Right lobe of liver (tissue), 6 donors: ENCODE measurements at places on chromosomes 7 and 10.

DNA sequence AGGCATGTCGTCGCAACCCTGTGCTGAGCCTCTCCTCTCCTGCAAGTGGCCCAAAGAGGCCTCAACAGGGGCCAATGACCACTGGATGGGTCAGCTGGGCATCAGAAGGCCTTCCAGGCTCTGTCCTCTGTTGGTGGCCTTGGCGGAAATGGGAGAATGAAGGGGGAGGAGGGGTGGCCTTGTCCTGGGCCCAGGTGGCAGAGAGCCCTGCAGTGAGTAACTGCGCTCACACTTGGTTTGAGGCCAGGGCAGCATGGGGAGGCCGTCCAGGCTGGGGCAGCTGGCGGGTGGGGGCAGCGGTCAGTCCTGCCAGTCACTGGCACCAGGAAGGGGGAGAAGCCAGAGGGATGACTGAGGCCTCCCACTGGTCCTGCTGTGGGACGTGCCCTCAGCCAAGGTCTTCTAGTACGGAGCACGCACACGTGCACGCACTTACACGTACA lies 59.8 kb downstream of the LHPP start:
- peak; percentile 69 for DNase-seq

GRCh38 chr7:32916006-32916405 lies 24.4 kb upstream of the KBTBD2 start:
- no peak for DNase-seq

DNA sequence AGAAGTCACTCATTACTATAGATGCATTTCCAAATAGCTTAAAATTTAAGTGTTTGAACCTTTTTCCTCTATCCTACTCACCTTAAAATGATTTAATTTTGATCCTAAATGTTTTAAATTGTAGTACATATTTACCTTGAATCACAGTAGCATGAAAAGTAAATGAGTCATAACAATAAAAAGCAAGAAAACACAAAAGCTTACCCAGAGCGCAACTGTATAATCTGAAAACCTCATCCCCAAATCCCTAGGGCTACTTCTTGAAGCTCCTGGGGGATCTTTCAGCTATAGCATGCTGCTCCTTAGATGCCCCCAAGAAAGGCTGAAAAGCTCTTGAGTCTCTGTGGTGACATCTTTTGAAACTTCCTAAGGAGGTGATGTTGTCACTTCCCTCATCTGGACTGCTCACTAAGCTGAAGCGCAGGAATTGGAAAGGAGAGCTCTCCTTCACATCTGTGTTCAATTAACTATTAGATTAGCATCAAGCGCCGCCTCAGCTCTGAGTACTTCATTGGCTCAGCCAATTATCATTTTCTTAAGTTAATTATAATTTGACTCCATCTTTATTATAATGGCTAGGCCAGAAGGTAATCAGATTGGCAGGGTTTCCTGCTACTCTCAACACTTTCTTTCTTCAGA lies 60.2 kb downstream of the SEMA3E start:
- no peak for DNase-seq

DNA sequence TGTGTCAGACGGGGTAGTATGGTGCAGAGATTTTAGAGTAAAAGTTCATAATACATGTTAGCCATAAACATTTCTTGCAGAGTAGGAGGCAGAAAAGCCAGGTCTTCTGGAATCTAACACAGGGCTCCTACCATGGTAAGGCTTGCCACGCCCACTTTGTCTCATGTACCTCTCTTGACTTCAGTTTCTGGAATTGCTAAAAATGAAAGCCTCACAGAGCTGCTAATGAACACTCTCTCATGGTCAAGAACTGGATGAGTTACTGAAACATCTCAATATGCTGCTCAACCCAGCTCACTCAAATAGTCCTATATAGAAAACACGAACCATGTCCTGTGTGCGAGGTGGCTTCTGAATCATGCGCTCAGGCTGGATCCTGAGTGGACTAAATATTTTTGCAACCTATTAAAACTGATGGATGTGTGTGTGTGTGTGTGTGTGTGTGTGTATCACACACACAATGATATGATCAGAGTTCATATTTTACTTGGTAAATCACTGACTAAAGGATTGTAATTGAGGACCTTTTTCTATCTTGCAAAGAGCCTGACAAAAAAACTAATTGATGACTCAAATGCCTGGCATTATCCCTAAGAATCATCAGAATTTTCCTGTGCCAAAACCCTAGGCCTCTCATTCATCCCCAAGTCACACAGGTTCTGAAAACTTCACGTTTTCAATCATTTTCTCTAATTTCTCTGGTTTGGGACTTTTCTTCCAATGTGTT lies 1306.6 kb downstream of the XPNPEP1 start:
- DNase-seq: no peak

GRCh38 chr7:149179241-149179640 lies 16.1 kb upstream of the ZNF282 start:
- DNase-seq: no peak

DNA sequence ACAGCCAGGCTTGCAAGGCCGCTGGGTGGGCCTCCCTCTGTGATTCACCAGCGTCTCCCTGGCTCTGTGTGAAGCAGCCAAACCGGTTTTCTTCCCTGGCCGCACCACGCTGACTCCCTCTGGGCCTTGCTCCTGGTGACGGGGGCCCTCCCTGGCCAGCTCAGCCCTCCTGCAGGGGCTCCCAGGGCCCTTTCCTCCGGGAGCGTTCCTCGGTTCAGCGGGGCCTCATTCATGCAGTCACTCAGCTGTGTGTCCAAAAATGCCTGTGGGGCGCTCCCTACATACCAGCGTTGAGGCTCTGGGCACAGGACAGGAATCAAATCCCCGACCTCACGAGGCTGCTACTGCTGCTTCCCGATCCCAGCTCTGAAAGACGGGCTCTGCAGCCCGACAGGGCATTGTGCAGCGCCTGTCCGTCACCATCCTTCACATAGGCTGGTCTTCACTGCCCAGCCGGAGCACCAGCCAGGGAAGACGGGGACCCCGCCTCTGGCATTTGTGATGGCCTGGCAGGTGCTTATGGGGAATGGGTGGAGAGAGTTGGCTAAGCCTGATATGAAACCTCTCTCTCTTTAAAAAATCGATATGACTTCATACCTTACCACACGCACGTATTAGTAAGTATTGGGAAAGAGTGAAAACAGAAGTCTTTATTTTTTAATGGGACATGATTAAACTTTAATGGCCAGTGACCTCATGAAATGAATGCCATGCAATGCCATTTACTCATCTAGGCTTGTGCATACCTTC lies 110.0 kb upstream of the SHH start:
- no peak for DNase-seq

- no peak for DNase-seq
Measured at GRCh38 chr7:30422922-30423321, 55.7 kb downstream of the NOD1 start.

DNA sequence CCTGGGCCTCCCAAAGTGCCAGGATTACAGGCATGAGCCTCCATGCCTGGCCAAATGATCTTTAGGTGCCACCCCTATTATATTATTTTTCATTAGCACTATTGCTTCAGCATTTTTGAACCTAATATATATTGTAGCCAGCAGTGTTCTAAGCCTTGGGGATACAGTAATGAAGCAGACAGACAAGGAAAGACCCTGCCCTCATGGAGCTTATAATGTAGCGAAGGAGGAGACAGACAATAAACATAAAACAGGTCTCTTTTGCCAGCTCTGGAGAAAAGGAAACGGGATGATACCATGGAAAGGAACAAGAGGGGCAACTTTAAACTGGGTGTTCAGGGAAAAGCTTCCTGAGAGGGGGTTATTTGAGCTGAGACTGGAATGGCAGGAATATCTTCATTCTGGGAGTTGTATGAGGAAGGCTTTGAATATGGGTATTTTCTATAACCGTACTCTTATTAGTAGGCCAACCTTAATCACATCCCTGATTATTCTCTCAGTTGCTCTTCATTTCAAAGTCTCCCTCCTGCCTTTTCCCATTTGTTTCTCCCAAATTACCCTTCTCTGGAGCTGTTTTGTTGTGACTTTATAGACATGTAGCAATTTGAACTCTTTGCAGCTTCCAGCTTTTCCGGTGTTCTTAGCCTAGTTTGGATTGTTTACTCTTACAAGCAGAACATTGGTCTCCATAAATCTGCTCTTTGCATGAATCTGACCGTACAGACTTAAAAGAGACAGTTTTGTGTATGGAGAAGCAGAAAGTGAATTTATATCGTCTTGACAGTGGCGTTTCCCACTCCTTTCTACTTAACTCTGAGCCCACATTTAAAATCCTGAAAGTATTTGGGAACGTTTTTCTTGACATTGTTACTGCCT lies 19.0 kb downstream of the PRKAR2B start:
- no peak for DNase-seq

GRCh38 chr7:34064519-34065158 lies 159.3 kb downstream of the BMPER start:
- peak; percentile 50 for DNase-seq

GRCh38 chr7:79893991-79894390 lies 240.6 kb upstream of the GNAI1 start:
- no peak for DNase-seq

GRCh38 chr10:32139223-32140073 lies 83.2 kb upstream of the KIF5B start:
- peak; percentile 57 for DNase-seq

DNA sequence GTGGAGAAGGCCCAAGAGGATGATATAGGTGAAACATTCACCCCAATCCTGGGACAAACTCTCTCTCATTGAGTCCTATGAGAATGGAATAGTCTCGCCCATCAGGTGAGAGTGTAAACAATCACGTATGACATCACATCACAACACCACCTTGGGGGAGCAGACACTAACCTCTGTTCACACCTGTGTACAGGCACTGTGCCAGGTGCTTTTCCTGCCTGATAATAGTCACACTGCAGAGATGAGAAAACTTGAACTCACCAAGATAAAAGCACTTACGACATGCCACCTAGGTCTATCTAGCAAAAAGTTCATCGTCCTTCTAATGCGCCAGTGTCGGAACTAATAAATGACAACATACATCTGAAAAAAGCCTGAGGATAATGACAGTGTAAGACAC lies 187.8 kb downstream of the FAM107B start:
- DNase-seq: peak; percentile 72

- no peak for DNase-seq
Measured at GRCh38 chr10:107442035-107442505, 277.6 kb upstream of the SORCS1 start.

DNA sequence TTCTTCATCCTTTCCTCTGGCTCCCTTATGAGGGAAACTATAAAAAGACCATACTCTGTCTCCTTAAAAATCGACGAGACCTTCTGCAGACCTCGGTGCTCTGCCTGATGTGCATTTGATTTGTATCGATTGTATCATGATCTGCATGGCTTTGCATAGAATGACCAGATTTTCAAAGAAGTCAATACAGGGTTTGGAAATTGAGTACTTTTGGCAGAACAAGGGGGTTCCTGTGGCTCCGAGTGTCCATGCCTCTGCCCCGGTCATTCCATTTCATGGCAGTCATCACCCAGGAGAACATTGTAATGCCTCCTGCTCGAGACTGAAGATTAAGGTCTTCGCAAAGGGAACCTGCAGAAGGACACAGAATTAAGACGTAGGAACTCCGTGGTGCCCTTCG lies 685 bp downstream of the CASP2 start:
- DNase-seq: no peak

GRCh38 chr7:86884152-86884551 lies 175.3 kb downstream of the ELAPOR2 start:
- DNase-seq: no peak

DNA sequence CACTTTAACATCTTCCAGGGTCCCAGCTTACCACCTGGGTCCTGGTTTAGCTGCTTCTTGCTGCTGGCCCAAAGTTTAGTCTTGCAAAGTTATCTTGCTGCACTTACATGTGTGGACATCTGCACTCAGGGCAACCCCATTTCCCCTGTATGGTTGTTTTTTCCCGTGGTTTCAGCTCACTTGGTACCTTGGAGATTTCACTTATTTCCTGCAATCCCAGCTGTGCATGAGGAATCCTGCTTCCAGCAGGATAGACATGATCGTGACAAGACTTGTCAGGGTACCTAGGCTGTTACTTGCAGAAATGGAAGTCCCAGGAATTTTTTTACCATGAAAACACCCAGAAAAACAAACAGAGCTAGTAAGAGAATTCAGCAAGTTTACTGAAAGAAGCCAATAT lies 95.9 kb upstream of the LEP start:
- no peak for DNase-seq

DNA sequence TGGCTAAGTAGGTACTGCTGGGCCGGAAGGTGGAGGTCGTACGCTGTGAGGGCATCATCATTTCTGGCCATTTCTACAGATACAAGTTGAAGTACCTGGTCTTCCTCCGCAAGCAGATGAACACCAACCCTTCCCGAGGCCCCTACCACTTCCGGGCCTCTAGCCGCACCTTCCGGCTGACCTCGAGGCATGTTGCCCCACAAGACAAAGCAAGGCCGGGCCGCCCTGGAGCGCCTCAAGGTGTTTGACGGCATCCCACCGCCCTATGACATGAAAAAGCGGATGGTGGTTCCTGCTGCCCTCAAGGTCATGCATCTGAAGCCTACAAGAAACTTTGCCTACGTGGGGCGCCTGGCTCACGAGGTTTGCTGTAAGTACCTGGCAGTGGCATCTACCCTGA lies 56.8 kb downstream of the ATXN7L1 start:
- no peak for DNase-seq

DNA sequence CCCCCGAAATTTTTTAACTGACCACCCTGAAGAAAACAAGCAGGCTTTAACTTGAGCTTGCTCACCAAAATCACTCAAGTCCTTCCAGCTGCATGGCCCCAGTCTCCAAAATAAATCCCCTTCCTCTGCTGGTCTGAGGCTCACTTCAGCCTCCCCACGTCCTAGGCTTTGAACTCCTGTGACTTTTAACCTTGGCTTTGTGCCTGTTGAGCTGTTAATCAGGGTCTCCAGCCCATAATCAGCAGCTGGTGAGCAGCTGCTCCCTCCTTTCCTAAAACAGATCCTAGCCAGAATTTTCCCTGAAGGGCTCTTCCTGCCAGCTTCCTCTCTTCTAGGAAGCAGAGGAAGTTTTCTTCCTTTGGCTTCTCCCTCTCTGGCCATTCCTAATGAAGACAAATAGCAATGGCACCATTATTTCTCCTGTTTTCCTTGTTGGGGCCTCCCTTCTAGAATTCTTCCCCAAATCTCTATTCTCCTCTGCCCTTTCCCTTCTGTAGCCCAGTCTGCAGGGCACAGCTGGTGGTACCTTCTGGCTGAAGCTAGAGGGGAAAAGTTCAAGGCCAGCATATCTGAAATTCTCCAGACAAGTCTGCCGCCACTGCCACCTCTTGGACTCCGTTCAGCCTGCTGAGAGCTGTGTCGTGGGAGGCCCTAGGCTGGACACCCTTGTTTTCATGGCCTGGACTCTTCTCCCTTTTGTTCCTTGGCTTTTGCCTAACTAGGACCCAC lies 152.1 kb downstream of the NOC3L start:
- DNase-seq: no peak

DNA sequence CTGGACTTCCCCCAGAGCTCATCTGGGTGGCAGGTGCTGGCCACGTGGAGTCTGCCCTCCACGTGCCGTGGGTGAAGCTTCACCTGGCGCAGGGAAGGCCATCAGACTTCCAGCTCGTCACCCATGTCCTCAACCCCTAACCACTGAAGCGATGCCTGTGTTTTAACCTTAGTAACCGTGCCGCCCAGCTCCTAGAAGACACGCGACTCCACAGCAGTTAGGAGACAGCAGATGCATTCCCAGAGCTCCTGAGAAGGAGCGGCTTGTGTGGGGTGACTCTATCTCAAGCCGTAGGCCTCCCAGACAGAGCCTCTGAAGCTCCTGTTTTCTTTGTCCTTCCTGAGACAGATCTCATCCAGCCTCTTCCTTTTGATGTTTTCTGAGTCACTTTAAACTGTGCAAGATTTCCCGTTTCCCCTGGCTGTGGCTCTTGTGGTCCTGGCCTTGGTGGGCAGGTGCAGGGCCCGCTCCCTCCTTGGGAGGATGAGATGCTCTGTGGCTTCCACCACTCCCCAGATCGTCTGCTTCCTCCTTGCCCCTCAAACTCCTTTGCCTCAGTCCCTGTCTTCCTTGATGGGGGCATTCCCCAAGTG lies 41.4 kb upstream of the AP5Z1 start:
- DNase-seq: no peak

GRCh38 chr10:74947781-74948401 lies 121.5 kb downstream of the KAT6B start:
- DNase-seq: no peak
